BJ (cell line): ENCODE measurements at places on chromosomes 13 and 19.

DNA sequence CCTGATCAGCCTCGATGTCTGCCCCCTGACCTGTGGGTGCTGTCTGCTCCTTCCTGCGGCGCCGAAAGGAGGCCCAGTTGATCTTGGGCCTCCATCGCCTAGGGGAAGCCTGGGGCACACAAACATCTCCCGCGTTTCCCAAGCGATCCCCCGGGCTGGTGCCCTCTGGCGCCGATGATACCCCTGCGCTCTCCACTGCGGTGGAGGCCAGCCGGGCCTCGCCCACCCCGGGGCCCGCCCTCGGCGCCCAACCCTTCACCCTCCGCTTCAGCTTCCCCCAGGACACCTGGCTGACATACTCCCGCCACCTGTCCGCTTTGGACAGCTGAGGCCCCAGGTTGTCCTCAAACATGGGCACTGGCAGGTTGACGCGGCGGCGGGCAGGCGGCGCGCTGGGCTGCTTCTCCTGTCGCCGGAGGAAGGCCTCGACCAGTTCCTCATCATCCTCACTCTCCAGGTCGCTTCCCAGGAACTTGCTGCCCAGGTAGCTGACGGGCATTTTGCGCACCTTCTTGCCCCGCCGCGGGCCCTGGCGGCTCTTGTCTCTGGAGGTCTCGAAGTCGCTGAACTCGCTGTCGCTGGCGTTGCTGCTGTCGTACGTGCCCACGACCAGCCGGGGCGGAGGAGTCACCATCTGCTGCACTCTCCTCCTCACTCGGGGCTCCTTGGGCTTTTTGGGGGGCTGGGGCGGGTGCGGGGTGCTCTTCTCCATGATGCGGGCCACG, 1.3 kb downstream of the CCDC8 start:
- DNase-seq, result no peak

DNA sequence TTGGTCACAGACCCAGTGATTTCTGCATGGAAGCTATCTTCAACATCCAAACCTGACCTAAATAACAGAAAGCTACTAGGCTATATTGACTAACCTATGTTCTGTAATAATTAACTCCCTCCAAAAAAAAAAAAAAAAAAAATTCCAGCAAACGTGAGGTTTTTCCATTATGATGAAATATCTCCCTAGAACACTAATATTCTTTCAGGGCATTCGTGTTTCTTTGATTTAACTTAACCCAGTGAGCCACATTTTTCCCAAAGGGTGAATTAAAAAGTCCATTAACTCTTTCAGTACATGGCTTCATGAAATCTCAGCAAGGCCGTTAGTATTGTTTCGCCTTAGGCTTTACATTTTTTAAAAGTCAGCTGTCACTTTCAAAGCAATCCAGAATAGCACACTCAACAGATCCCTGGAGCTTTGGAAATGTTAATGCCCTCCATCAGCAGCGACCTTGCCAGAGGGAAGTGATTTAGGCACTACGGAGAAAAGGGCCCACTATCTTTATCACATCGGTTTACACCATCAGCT, 175.8 kb downstream of the DCT start:
- no peak for DNase-seq

GRCh38 chr19:46311444-46311843, 14.6 kb downstream of the HIF3A start:
- DNase-seq, result no peak

- no peak for DNase-seq
Observed at GRCh38 chr13:98930151-98930591, 47.7 kb downstream of the DOCK9 start.
